ENCODE measurements at places on chromosomes 12 and 14. TPM values are rescaled to one million over a fixed set of nuclear protein-coding genes. Genes with fewer than 3 reads are reported as not detected.

Gene TAS2R7
- total RNA-seq = not detected

- no peak for DNase-seq
Observed at GRCh38 chr12:103933237-103933636, 3.0 kb downstream of the HSP90B1 start.

Gene SPTSSA
- total RNA-seq = 18.3 TPM

DNA sequence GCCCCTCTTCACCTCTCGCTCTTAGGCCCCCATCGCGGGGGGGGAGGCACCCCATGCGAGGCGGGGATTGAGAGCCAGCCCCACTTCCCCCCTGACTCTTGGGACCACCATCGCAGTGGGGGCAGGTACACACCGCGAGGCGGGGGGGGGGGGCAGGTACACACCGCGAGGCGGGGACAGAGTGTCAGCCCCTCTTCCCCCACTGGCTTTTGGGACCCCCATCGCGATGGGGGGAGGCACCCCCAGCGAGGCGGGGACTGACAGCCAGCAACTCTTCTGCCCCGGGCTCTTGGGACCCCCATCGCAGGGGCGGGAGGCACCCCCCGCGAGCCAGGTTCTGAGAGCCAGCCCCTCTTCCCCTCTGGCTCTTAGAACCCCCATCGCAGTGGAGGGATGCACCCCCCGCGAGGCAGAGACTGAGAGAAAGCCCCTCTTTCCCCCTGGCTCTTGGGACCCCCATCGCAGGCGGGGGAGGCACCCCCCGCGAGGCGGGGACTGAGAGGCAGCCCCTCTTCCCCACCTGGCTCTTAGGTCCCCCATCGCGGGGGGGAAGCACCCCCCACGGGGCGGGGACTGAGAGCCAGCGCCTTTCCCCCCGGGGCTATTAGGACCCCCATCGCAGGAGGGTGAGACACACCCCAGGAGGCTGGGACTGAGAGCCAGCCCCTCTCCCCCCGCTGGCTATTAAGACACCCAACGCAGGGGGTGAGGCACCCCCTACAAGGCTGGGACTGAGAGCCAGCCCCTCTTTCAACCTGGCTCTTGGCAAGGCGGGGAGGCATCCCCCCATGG, 196.5 kb upstream of the PZP start:
- DNase-seq = no peak

DNA sequence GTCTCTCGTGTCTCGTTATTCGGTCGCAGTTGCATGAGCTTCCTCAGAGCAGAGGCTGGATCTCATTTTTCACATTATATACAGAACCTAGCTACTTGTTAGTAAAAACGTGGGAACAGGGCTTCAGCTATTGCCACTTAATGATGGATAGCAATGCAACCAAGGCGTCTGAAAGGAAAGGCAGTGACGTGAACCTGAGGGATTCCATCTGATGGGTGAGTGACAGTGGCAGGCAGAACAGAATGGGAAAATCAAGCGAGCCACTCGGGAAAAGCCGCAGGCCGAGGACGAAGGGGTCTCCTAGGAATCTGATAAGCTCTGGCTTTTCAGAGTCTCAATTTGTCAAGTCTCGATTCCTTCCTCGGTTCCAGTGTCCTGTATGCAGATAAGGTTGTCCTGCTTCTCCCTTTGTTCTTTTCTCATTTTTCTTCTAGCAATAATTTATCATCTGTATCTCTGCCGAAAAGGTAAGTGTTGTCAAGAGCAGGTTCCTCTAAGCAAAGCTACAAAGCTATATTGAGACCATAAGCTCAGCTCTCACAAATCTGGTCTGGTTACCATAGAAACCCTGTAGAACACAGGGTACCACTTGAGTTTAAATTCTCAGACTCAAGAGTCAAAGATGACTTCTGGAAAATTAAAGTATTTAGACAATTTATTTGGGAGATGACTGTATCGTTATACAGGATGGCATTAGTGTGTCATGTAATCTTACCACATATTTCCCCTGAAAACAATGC, 416.6 kb downstream of the GLT1D1 start:
- no peak for DNase-seq

Gene TMEM179
- 4.5 TPM for total RNA-seq

Gene STON2
- 54.4 TPM for total RNA-seq

- no peak for DNase-seq
Observed at GRCh38 chr14:77640756-77641533, 24.5 kb upstream of the SPTLC2 start.

GRCh38 chr14:101019990-101020710, 116.6 kb upstream of the RTL1 start:
- DNase-seq = peak; percentile 27

DNA sequence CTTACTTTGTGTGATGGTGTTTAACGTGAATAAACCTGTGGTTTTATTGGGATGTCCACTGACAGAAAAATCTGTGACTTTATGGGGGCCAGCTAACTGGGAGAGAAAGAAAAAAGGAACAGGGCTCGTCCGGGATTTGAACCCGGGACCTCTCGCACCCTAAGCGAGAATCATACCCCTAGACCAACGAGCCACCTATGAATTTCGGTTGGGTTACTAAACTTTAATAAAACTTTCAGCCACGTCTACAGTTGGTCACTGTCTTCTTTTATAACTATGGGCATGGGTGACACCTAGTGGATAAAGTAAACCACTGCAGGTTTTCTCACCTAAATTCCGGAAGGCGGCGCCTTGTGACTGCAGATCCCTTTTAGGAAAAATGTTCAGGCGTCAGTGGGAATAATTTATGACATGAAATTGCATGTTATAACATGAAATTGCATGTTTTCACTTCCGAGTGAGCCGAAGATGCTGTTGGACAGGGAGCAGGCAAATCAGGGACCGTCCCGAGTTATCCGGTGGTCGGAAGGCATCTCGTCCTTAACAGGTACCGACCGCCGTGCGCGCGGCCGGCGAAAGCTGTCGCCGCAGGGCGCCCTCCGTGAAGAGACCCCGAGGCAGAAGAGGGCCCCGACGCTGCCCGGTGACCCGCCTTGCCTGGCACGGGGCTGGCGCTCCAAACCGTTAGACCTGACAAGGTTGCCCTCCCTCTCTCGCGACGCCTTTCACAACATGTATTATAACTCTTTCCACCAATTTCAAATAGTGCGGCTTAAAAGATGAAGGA, 18.2 kb upstream of the RNASE12 start:
- peak; percentile 77 for DNase-seq

GRCh38 chr12:107393043-107393717, 292.4 kb upstream of the PWP1 start:
- DNase-seq = no peak

DNA sequence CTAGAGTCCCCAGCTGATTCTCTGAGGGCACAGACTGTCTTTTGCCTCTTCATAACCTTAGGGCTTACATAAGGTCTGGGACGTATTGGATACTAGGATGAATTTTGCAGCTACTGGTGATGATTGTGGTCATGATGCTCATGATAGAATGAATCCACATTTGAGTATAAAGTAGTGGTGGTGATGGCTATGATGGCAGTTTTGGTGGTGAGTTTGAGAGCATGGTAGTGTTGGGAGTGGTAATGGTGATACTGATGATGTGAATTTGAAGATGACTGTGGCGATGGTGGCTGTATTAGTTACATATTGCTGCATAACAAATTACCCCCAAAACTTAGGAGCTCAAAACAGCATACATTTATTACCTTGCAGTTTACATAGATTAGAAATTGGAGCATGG, 14.1 kb upstream of the ASIC1 start:
- DNase-seq = no peak

DNA sequence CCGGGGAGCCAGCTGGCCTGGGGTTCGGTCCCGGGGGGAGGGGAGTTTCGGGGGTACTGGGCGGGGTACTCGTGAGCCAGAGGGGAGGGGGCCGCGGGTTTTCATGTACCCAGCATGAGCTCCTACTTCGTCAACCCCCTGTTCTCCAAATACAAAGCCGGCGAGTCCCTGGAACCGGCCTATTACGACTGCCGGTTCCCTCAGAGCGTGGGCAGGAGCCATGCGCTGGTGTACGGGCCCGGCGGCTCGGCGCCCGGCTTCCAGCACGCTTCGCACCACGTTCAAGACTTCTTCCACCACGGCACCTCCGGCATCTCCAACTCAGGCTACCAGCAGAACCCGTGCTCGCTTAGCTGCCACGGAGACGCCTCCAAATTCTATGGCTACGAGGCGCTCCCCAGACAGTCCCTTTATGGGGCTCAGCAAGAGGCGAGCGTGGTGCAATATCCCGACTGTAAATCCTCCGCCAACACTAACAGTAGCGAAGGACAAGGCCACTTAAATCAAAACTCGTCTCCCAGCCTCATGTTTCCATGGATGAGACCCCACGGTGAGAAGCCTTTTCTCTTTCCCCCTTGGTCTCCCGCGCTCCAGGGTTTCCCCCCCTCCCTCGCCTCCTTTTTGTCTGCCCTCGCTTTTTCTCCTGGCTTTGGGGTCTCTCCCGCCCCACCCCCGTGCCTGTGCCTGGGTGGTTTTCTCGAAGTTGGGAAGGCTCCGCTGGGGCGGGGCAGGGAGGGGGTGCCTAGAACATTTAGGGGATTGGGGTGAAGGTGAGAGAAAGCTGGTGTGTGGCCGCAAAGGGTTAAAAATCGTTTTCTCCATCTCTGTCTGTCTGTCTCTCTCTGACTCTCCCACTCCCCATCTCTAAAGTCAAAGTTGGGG, 627 bp downstream of the HOXC8 start:
- no peak for DNase-seq

- no peak for DNase-seq
Observed at GRCh38 chr12:124071075-124071443, 98.0 kb downstream of the ZNF664 start.

Gene SLC6A13
- total RNA-seq = 0.85 TPM

DNA sequence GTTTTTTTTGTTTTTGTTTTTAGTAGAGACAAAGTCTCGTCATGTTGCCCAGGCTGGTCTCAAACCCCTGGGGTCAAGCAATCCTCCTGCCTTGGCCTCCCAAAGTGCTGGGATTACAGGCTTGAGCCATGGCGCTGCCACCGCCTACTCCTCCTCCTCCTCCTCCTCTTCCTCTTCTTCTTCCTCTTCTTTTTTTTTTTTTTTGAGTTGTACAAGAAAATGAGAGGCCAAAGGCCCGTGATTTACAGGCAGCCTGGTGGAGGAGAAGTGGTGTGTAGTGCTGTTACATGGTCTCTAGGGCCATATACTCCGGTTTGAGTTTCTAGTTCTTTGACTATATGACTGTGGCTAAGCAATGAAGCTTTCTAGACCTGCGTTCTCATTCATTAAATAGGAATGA, 29.6 kb upstream of the SPPL3 start:
- no peak for DNase-seq

GRCh38 chr12:120710805-120711296, 593 bp downstream of the UNC119B start:
- DNase-seq = no peak

DNA sequence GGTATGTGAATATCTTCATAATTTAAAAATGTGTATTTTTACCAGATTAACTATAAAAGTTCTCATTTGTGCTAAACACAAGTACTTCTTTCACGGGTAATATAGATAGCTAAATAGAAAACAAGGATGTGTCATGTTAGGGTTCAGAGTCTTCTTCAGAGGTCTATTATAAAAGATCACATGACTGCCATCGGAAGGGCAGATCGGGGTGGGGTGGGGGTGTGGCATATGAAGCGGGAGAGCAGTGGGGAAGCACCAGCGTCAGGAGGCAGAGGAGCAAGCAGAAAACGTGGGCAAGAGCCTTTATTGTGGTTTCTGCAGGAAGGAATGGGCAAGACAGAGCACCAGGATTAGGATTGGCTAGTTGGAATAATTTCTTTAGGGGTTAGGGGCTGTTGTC, 63.7 kb upstream of the DNM1L start:
- no peak for DNase-seq

GRCh38 chr12:95088379-95088778, 15.0 kb upstream of the NR2C1 start:
- DNase-seq = no peak

Gene GLIPR1L2
- total RNA-seq = 4.6 TPM

DNA sequence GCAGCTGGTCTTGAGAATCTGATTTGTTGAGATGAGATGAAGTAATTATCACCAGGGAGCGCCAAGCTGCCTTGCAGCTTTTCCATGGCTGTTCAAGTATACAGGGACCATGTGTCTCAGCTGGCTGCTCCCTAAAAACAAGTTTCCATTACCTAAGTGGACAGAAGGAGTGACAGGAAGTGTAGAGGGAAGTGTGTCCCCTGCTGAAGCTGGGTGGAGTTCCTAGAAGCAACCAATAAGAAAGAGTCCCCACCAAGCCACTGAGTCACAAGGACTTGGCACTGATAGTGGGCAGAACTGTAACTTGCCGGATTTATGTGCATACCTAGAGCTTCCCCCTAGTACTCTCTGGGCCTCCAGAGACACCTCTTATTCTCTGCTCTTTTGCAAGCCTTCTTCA, 1.5 kb upstream of the GPX2 start:
- peak; percentile 4 for DNase-seq

GRCh38 chr12:11238275-11238674, 31.2 kb downstream of the PRB3 start:
- DNase-seq = no peak

Gene SNAPC1
- total RNA-seq = 5.9 TPM

GRCh38 chr12:128789356-128789929, 34.3 kb downstream of the SLC15A4 start:
- no peak for DNase-seq

Gene P2RX7
- total RNA-seq = 24.5 TPM

Gene DAO
- not detected for total RNA-seq

GRCh38 chr12:128813883-128814282, 9.9 kb downstream of the SLC15A4 start:
- no peak for DNase-seq

DNA sequence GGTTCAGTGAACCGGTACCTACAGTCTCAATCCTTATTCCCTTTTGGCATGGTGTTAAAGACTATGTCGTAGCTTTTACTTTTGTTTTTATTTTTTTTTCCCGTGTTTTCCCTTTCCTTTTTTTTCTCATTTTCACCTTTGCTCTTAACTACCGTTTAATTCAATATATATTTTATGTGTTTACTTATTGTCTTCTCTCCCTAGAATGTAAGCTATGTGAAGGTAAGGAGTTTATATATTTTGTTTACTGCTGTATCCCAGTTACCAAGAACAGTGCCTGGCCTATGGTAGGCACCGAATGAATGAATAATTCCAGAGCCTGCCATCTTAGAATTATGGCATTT, 261 bp upstream of the MLH3 start:
- DNase-seq = no peak

GRCh38 chr12:43852744-43853143, 16.9 kb downstream of the TMEM117 start:
- DNase-seq = no peak

DNA sequence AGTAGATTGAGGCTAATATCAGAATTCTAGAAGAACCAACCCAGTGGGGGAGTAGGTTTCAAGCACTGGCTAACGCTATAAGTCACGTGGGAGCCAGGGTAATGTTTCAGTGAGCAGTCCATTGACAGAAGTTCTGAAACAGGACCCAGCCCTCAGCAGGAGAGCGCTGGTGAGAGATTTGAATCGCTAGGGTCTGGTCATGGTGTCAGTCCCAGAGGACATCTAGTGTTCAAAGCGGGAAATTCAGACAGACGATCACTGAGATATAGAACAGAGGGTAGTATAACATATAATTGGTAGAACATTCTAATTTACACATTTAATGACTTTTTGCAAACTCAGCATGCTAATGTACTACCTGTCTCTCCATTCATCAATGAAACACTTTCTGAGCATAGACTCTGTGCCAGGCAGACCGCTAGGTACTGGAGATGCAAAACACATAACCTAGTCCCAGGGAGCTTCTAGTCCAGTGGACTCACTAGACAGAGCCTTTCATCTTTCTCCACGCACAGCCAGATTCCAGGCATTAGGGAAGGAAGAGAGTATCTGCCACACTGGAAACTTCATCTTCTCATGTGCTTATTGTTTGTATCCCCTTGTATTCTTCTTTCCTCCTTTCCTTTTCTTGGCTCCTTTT, 35.4 kb upstream of the RNASE3 start:
- no peak for DNase-seq

Gene BMP4
- total RNA-seq = 12.0 TPM

Gene KRT6C
- total RNA-seq = not detected

Gene TMEM132D
- 0.18 TPM for total RNA-seq

Gene SCN8A
- 1.5 TPM for total RNA-seq

Data from sciatic nerve (tissue), 2 donors.